SJSA1 (cell line): ENCODE measurements at places on chromosomes 13 and 19. TPM values are rescaled to one million over a fixed set of nuclear protein-coding genes. Genes with fewer than 3 reads are reported as not detected.

AZU1 gene
- not detected in 2 replicates for total RNA-seq

ZNF264 gene
- 37.6 and 49.1 TPM in 2 replicates for total RNA-seq

CLPTM1 gene
- total RNA-seq: 29.1 and 44.9 TPM in 2 replicates

CYP2B6 gene
- not detected in 2 replicates for total RNA-seq

CBY2 gene
- total RNA-seq: not detected in 2 replicates

TMEM86B gene
- total RNA-seq: 0.94 and 1.8 TPM in 2 replicates

KATNAL1 gene
- 43.5 and 54.9 TPM in 2 replicates for total RNA-seq

PABPC3 gene
- total RNA-seq: 0.06 and 0.08 TPM in 2 replicates

TMEM59L gene
- total RNA-seq: not detected in 2 replicates

ICAM1 gene
- total RNA-seq: 11.9 and 17.2 TPM in 2 replicates

POMP gene
- 149 and 169 TPM in 2 replicates for total RNA-seq

C19orf38 gene
- total RNA-seq: not detected in 2 replicates

CRX gene
- total RNA-seq: not detected in 2 replicates

PCDH9 gene
- 1.1 and 2.2 TPM in 2 replicates for total RNA-seq

RHPN2 gene
- total RNA-seq: 42.1 and 49.2 TPM in 2 replicates

ZNF530 gene
- total RNA-seq: 12.6 and 21.4 TPM in 2 replicates

TMEM150B gene
- not detected in 2 replicates for total RNA-seq
